Ammon's horn (tissue), 1 donor: ENCODE measurements at places on chromosomes 5 and 9.

DNA sequence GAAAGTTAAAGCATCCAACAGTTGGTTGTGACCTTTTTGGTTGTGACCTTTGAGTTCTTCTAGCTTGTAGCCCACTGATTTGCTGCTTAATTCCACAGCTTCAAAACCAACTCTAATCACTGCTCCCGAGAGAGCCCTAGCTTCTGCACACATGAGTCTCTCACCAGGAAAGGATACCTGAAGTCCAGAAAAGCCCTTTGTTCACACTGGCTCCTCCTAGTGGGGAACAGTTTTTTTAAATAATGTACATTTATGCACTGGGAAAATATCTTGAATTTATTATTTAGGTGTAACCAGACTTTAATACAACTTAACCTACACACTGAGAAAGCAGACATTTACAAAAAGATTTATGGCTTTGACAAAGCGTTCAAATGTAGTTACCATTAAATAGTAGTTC is 120.2 kb upstream of the CCDC152 start:
- no peak for DNase-seq

DNA sequence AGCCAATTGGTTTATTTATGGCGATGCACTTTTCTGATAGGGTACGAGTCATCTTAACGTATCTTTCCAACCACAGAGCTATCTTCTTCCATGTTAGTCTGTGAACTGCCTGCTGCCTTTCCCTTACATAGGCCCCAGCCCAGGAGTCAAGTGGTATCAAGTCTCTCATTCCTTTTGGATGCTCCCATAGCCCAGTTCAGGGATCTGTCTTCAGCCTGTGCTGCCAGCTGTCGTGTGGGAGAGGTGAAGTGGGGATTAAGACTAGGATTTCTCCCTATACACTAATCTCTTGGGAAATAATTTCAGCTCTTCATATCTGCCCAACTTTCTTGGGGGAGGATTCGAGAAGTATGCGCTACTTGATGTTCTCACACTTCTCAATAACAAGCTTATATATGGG is 475.7 kb downstream of the EBF1 start:
- DNase-seq = no peak

GRCh38 chr5:142133330-142134206 is 25.0 kb downstream of the NDFIP1 start:
- no peak for DNase-seq

DNA sequence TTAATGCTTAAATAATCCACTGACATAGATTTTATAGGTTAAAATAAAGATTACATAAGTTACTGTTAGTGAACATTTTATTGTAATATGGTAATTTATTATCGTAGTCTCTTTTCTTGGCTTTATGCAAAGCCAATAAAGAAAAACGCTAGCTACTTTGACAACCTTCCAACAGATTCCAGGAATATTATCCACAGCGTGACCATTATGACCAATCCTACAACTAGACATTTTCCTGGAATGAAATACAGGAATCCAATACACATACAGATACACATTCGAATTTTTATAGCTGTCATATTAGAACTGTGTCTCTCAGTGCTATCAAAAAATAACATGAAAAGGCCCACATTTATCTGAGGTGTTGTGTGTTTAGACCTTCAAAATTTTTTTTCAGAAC is 13.1 kb downstream of the RPS23 start:
- DNase-seq = no peak

DNA sequence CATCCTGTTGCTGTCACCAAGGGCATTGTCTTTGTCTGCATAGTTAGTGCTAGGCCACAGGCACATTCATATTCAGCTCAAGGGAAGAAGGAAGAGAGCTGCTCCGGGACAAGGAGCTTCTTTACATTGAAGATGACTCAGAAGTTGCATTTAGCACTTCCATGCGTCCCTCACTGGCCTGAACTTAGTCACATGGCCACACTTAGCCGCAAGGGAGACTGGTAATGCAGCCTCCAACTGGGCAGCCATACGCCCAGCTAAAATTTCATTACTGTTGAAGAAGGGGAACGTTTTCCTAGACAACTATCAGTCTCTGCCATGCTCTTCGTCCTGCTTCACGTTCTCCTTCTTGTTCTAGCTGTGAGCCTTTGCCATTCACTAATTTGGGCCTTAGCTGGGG is 20.0 kb downstream of the ACTL7B start:
- DNase-seq = no peak
